ENCODE measurements at places on chromosomes 7 and 10.

- no peak for DNase-seq
Observed at GRCh38 chr7:114392686-114393085, 21.9 kb upstream of the FOXP2 start.

DNA sequence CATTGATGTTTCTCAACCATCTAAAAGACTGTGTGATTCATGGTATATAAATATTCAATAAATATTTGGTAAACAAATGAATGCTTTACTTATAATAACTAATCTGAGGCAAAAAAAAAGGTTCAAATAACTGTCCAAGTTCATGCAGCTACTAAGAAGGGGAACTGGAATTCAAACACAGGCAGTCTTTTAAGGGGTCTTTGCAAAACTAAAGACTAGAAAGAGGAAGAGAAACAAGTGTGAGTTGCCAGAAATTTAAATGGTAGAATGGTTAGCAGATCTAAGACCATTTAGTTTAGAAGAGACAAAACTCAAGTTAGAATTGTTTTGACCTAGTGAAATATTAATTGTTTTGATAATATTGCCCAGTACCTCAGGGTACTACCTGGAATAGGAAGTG is 642.0 kb upstream of the LRRN3 start:
- no peak for DNase-seq

GRCh38 chr10:118754229-118754555 is 578 bp downstream of the CACUL1 start:
- no peak for DNase-seq

GRCh38 chr7:55101359-55101758 is 82.5 kb downstream of the EGFR start:
- DNase-seq: no peak

- DNase-seq: no peak
Observed at GRCh38 chr10:43225787-43226153, 41.1 kb downstream of the RASGEF1A start.

- no peak for DNase-seq
Observed at GRCh38 chr10:48779077-48779476, 94.4 kb downstream of the WDFY4 start.

GRCh38 chr10:33231621-33232350 is 102.7 kb downstream of the NRP1 start:
- no peak for DNase-seq

- DNase-seq: no peak
Observed at GRCh38 chr10:26491276-26491675, 53.1 kb downstream of the APBB1IP start.

DNA sequence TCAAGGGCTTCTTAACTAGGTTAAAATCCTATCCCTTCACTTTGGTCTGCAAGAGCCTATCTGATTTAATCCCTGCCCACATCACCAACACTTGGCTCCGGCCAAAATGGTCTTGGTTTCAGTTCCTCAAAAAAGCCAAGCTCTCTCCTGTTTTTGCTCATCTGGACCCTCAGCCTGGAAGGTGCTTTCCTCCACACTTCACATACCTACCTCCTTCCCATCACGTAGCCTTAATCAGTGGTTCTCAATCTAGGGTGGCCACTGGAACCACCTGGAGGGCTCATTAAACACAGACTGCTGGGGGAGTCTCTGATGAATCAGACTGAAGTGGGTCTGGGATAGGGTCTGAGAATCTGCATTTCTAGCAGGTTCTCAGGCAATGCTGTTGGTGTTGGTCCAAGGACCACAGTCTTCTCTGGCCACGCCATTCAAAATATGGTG is 227.0 kb upstream of the AOAH start:
- DNase-seq: no peak

DNA sequence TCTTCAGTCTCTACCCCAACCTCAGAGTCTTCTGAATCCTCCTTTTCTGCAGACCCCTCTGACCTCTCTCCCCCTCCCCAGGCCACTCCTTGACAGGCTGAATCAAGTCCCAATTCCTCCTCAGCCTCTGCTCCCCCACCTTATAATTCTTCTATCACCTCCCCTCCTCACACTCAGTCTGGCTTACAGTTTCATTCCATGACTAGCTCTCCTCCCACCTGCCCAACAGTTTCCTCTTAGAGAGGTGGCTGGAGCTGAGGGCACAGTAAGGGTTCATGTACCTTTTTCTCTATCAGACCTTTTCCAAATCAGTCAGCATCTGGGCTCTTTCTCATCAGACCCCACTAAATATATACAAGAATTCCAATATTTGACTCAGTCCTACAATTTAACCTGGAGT is 14.6 kb upstream of the LRRC61 start:
- no peak for DNase-seq

DNA sequence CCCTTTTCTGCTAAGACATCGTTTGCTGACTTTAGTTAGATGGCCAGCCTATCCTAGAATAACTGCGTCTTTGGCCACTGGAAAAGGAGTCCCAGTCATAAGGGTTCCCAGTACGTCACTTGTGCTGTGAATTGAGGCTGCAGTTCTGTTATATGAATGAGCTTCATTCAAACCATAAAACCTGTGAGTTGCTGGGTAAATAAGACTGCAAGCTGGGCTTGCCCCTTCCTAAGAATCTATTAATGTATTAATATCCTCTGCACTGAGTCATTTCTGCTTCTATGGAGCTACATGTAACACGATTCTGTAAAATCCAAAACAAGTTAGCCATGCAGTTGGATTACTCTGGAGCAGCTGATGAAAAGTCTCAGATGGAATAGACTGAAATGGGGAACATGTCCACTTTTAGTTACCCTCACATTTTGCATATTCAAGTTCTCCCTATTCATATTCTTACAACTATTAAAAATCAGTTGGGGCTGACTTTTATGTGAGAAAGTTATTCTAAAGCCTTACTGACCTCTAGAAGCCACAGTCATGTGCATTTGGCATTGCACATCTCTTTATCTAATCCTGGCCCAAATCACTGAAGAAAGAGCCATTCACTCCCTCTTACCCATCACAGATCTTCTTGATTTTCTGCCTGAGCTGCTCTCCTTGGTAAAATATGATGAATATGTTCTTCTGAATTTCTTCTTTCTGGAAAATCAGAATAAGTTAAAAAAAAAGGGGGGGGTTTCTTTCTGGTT is 41.8 kb upstream of the TMEM213 start:
- DNase-seq: no peak

- DNase-seq: no peak
Observed at GRCh38 chr7:55348502-55348901, 16.6 kb upstream of the LANCL2 start.

DNA sequence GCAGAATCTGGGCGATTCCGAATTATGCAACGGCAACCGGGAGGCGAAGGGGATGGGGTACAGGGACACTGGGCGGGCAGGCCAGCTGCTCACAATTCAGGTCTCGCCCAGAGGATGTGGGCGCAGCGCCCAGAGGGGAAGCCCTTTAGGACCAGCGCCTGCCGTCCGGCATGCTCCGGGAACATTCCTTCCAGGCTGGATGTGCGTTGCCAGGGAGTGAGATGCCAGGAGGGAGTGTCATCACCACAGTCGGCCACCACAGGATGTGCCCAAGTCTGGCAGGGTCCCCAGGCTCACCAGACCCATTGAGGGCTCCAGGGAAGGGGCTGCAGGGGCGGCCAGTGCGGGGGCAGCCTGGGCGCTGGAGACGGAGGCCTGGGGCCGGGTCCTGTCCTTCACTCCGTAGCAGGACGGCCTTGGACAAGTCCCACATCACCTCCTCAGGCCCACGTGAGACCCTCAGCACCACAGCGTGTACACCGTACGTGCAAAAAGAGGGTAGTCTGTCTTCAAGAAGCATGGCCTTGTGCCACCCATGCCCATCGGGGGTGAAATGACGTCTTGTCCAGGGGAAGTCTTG is 63.9 kb downstream of the FOXL3 start:
- DNase-seq: no peak

DNA sequence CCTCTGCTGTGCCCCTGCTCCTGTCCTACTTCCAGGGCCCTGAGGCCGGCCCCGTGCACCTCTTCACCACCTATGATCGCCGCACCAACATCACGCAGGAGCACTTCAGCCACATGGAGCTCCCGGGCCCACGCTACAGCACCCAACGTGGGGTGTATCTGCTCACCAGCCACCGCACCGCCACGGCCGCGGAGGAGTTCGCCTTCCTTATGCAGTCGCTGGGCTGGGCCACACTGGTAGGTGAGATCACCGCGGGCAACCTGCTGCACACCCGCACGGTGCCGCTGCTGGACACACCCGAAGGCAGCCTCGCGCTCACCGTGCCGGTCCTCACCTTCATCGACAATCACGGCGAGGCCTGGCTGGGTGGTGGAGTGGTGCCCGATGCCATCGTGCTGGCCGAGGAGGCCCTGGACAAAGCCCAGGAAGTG is 1.8 kb downstream of the RBP3 start:
- no peak for DNase-seq

GRCh38 chr10:110860576-110861241 is 11.0 kb upstream of the PDCD4 start:
- no peak for DNase-seq

- no peak for DNase-seq
Observed at GRCh38 chr7:19362099-19362498, 216.9 kb upstream of the FERD3L start.

DNA sequence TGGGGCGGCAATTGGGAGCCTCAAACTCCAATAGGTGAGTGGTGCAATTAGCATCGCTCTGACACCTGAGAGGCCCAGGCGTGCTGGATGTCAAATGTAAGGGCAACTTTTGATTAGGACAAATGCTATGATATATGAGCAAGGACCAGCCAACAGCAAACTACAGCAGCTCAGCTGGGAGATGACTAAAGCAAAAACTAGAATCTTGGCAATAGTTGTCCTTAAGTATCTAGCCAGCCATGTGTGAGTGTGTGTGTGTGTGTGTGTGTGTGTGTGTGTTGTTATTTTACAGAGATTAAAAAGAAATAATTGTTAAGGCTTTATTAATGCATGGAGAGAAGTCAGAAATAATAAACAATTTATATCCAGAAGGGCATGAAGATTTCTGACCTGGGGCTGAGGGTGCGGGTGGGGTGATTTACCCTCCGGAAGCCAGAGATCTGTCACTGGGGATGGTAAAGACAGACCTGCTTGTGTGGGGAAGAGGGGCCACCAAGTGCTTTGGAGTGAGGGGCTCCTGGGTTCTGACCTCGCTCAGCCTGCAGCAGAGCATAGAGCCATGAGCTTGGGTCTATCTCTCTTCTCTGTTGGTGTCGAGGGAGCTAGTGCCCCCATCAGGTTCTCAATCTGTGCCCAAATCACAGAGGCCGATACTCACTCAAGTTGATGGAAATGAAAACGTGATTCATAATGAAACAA is 77.3 kb downstream of the EMX2 start:
- DNase-seq: no peak

DNA sequence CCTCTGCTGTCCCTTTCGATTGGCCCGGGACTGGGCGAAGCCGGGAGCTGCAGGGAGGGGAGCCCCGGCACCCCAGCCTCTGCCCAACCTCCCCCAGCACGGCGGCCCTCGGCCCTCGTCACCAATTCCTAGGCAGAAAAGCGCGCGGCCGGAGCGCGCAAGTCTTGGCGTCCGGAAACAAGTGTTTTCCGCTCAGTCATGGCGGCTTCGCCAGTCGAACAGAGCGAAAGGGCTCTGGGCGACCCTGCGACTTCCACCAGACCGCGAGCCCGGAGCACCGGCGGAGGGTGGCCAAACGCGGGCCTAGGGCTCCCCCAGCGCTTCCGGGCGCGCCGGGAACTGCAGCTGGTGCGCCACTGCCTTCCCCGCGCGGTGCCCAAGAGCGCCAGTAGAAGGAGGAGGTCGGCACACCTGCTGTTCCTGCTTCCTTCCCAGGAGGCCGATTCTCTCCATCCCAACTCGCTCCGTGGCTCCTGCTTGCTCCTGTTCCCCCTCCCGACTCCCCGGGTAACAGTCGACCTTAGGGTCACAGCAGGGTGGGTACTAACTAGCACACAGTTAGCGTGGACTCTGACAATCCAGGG is 729.9 kb downstream of the ZWINT start:
- no peak for DNase-seq

All from esophagus squamous epithelium (tissue), 5 donors.